ENCODE measurements at places on chromosomes 6 and 20.
A peak's percentile ranks its signal among the peaks of the same experiment; 100 is the strongest.

GRCh38 chr20:63133481-63134091 lies 82.3 kb downstream of the YTHDF1 start:
- DNase-seq = no peak

DNA sequence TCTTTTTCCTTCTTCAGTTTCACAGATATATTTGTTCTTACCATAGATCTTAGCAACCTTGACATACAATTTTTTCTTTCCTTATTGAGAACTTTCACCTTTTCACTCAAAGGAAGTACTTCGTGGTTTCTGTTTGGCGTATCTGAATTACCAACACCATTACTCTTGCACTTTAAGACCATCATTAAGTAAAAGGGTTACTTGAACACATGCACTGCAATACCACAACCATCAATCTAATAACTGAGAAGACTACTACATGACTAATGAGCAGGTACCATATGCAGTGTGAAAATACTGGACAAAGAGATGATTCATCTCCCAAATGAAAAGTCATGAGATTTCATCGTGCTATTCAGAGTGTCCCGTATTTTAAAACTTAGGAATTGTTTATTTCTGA lies 21.7 kb upstream of the SENP6 start:
- peak; percentile 55 for DNase-seq

GRCh38 chr6:82872185-82872584 lies 193.5 kb downstream of the UBE3D start:
- no peak for DNase-seq

GRCh38 chr6:155861821-155862220 lies 406.2 kb upstream of the NOX3 start:
- no peak for DNase-seq

GRCh38 chr6:141829566-141830360 lies 303.0 kb upstream of the GJE1 start:
- no peak for DNase-seq

- no peak for DNase-seq
These were observed 301.2 kb downstream of the LRFN2 start for GRCh38 chr6:40285996-40286395.

DNA sequence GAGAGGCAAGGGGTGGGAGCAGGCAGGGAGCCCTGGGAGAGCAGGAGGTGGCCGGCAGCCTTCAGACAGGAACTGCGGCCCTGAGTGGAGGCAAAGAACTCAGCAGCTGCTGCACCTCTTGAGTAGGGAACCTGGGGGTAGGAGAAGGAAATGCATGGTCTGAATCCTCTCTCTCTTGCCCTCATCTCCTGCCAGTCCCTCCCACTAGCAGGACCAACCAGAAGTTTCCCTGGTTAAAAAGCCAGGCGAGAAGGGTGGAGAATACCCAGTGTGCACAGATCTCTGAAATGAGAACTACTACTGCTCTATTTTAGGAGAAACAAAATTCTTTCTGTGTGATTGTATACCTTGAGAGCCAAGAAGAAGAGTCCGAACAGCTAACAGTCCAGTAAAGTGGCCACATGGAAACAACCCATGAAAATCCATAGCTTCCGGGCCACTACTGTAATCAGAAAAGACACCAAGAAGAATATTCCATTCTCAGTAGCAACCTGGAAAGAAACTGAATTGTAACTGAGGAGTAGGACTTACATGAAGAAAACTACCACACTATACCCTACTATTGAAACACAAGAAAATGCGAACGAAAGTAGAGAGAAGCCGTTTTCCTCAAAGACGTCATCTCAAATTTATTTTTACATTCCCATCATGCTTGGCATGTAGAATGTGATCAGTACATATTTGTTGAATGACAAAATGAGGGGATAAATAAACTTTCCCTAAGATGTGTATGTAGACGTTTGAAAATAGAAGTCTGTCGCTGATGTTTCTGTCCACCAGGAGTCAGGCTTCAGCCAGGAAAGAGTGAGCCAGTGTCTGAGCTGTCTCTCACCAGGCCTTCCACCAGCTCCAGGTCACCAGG lies 25.6 kb downstream of the WRNIP1 start:
- DNase-seq = peak; percentile 75

GRCh38 chr6:166305562-166306117 lies 2.6 kb downstream of the PRR18 start:
- no peak for DNase-seq

DNA sequence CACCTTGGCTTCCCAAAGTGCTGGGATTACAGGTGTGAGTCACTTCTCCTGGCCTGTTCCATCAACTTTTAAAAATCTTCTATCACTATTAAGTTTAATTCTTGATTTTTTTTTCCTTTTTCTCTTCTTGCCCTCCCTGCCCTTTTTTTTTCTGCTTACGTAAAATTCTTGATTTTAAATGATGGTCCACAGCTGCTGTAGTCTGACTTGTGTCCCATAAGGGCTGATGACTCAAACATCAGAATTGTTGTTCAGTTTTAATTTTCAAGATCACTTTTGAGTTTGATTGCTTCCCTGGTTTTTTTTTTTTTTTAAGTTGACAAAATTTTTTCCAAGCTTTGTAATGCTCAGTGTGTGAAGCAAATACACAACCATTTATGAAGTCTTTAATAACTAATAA lies 61.9 kb downstream of the CBFA2T2 start:
- DNase-seq = no peak

- no peak for DNase-seq
These were observed 179.0 kb downstream of the BCAS1 start for GRCh38 chr20:53891306-53891894.

- DNase-seq = no peak
These were observed 78.0 kb downstream of the SLC22A3 start for GRCh38 chr6:160426136-160426535.

All from GM12865 (cell line).